Cortex of kidney (tissue), 1 donor: ENCODE measurements at places on chromosomes 1 and 21.

DNA sequence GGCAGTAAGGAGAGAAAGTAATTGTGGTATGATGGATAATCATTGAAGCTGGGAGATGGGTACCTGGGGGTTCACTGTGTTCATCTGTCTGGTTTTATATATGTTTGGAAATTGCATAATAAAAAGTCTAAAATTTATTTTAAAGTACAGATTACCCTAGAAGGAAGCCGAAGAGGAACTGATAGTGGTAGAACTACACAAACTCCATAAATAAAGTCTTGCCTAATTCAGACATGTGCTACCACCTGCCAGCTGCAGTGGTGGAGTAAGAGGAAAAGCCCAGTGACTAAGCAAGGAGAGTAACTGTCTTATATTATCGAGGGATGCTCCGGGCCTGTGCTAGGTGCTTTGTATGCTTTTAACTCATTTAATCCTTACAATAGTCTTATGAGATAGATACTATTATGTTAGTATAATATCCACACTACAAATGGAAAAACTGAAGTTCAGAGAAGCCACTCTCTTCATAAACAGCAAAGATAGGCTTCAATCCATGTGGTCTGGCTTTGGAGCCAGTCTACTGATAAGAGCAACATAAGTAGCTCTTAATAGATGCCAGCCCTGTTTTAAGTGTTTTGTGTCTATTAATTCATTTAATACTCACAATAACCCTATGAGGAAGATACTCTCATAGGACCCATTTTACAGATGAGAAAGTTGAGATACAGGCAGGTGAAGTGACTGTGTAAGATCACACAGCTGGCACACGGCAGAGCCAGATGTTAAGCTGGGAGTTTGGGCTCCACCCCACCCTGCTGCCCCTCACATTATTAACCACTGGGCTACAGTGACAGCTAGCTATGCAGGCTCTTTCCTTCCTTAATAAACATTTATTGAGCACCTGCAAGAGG, 56.8 kb upstream of the HNRNPU start:
- DNase-seq: no peak

- DNase-seq: no peak
Observed at GRCh38 chr1:49339043-49339442, 562.4 kb upstream of the BEND5 start.

DNA sequence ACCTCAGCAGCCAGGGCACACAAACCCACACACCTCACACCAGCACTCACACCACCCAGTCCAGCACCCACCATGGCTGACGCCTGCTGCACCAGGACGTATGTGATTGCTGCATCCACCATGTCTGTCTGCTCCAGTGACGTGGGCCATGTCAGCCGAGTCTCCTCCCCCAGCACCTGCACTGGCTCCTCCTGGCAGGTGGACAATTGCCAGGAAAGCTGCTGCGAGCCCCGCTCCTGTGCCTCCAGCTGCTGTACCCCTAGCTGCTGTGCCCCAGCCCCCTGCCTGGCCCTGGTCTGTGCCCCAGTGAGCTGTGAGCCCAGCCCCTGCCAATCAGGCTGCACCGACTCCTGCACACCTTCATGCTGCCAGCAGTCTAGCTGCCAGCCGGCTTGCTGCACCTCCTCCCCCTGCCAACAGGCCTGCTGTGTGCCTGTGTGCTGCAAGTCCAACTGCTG, at the start of gene KRTAP10-8:
Gene KRTAP10-8, plus strand, starts transcription at position 51 of the 458 bp plus-strand sequence. Its CDS starts 22 bp downstream, at position 73.
- DNase-seq: no peak

- no peak for DNase-seq
Observed at GRCh38 chr1:24474193-24474592, 28.4 kb upstream of the RCAN3 start.

DNA sequence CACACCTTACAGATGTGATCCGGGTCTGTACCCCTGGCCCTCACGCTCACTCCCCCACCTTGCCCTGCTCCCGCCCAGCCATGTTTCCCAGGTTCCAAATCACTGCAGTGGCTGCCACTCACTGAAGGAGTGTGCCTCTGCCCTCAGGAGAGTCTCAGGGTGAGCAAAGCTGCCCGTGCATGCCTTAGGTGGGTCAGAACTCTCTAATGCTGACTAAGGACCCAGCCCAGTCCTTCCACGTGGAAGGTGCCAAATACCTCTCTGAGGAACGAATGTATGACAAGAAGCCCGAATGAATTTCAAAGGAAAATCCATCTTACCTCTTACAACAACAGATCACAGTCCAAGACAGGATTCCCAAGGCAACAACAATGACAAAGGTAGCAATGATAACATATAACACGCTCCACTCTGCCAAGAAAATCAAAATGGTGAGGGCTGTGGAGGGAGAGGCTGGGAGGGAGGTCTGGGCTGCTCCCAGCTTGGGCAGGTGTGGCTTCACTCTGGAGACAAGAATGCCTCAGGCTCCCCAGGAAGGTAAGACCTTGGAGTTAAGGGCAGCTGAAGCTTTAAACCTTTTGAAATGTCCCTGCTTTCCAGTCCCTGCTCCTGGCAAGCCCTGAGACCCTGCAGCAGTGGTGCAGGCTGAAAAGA, 115.2 kb downstream of the KIAA0319L start:
- DNase-seq: no peak

DNA sequence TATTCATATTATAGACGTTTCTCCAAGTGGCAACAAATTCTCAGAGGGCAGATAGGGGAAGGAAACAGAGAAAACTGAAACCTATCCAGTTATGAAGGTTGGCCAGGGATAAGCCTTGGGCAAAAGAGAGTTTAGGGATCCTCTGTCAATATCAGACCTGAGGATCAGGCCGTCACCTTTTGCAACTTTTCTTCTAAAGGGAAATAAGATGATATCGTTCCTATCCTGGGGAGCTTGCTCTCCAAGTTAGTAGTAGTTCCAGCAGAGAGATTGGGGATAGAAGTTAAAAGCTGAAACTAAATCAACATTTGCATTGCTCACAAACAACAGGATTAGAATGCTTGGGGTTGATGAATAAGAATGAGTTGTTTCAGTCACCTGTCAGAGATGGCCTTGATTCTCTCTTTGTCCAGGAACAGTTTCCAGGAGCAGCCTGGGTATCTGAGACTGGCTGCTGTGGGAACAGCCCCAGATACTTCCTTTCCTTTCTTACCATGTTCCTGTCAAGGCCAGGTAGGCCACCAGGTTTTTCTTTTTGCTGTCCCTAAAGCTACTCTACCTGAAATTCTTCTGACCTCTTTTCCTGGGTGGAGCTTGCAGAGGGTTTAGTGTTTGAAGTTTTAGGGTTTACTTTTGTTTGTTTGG, 2.5 kb downstream of the RIIAD1 start:
- no peak for DNase-seq
